ENCODE measurements at places on chromosomes 7 and 10. TPM values are rescaled to one million over a fixed set of nuclear protein-coding genes. Genes with fewer than 3 reads are reported as not detected.
A peak's percentile ranks its signal among the peaks of the same experiment; 100 is the strongest.

- no peaks in the 10 kb centered on the region for H3K4me1 ChIP-seq
- H3K36me3 ChIP-seq = no peaks in the 10 kb centered on the region
- no peak for DNase-seq
- H3K4me3 ChIP-seq = no peak overlapping the region
- H3K27me3 ChIP-seq = no peaks in the 10 kb centered on the region
- no peak overlapping the region for H3K27ac ChIP-seq
Observed at GRCh38 chr7:12314199-12314598, 89.5 kb downstream of the VWDE start.

Gene OR2A12
- not detected for polyA plus RNA-seq

DNA sequence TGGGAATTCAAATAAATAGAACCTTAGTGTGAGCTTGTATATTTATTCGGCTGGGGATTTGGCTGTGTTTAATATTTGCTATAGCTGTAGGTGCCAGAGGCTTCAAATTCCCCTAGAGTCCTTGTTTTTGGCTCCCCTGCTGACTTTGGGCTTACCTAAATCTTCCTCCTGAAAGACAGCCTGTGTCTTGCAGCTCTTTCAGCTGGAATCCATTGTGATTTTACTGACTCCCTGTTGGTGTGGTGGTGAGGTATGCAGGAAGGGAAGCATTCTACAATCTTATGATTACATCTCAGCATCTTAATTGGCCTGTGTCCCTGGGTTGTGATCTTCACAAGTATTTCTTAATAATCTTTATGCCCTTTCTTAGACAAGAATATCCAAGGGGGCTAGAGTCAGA is 25.9 kb downstream of the FOXI2 start:
- H3K4me1 ChIP-seq = no peaks in the 10 kb centered on the region
- H3K4me3 ChIP-seq = no peak overlapping the region
- no peak overlapping the region for H3K27ac ChIP-seq
- DNase-seq = no peak
- no peaks in the 10 kb centered on the region for H3K27me3 ChIP-seq

DNA sequence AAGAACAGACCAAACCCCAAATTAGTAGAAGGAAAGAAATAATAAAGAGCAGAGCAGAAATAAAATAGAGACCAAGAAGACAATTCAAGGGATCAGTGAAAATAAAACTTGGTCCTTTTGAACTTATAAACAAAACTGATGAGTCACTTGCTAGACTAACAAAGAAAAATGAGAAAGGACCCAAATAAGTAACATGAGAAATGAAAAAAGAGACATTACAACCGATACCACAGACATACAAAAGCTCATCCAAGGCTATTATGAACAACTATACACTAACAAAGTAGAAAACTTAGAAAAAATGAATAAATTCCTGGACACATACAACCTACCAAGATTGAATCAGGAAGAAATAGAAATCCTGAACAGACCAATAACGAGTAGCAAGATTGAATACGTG is 414.5 kb downstream of the HTR7 start:
- DNase-seq = no peak
- no peak overlapping the region for H3K27ac ChIP-seq
- no peak overlapping the region for H3K4me3 ChIP-seq
- no peaks in the 10 kb centered on the region for H3K27me3 ChIP-seq
- no peaks in the 10 kb centered on the region for H3K4me1 ChIP-seq
- no peaks in the 10 kb centered on the region for H3K36me3 ChIP-seq

GRCh38 chr10:3533296-3533695 is 251.7 kb downstream of the KLF6 start:
- peaks cover 9% of the 10 kb centered on the region for H3K4me1 ChIP-seq
- no peak for DNase-seq
- no peaks in the 10 kb centered on the region for H3K36me3 ChIP-seq

GRCh38 chr7:47940088-47941013 is 7.9 kb downstream of the PKD1L1 start:
- DNase-seq = peak; percentile 77
- no peak overlapping the region for H3K4me3 ChIP-seq
- no peaks in the 10 kb centered on the region for H3K36me3 ChIP-seq

DNA sequence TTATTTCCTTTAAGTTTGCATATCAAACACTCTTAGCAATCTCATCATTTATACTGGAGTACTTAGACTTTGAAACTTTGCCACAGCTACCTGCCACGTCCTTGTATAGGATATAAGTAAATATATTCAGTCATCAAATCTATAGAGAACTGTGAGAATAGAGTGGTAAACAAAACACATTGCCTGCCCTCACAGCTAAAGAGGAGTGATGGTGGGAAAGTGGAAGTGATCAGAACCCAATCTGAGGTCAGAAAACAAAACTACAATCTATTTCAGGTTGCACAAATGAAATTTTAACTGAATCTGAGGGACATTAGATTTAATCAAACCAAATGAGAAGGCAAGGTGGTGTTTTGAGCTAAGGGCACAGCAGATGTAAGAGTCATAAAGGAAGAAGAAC is 74.8 kb downstream of the ZEB1 start:
- no peak overlapping the region for H3K27ac ChIP-seq
- peaks cover 4% of the 10 kb centered on the region for H3K4me1 ChIP-seq
- no peaks in the 10 kb centered on the region for H3K27me3 ChIP-seq

DNA sequence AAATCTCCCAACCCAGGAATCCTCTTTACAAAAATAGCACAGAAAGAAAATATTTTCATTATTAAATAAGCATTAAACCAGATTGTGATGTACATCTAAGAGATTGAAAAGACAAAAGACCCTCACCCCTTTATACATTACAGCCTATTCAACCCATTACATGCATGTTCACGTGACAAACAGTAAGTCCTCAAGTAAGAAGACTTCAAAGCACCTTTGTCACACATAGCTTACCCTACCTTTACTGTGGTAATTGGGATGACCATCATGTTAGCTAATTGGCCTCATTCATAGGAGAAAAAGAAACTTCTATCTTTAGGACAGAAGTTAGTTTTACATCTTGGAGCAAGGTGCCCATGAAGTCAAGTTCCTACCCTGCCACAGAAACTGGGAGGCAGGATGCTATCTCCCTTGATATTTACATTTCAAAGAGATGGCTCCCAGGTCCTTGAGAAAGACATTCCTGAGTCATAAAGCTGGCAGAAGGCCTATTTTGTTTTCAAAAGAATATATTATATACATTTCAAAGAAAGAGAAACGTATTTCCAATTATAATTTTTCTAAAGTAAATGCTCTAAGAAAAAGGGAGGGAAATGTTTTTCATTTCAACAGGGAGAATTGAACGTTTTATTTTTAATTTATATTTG is 48.1 kb downstream of the GNAI1 start:
- H3K36me3 ChIP-seq = no peaks in the 10 kb centered on the region
- H3K27ac ChIP-seq = no peak overlapping the region
- H3K4me3 ChIP-seq = no peak overlapping the region
- H3K27me3 ChIP-seq = no peaks in the 10 kb centered on the region
- H3K4me1 ChIP-seq = peaks cover 11% of the 10 kb centered on the region
- peak; percentile 68 for DNase-seq

- no peak for DNase-seq
- H3K4me3 ChIP-seq = no peak overlapping the region
- H3K4me1 ChIP-seq = no peaks in the 10 kb centered on the region
- no peaks in the 10 kb centered on the region for H3K27me3 ChIP-seq
Observed at GRCh38 chr10:131068311-131068710, 243.2 kb downstream of the TCERG1L start.

- H3K4me1 ChIP-seq = peaks cover 10% of the 10 kb centered on the region
- no peak overlapping the region for H3K27ac ChIP-seq
- no peaks in the 10 kb centered on the region for H3K27me3 ChIP-seq
- DNase-seq = no peak
Observed at GRCh38 chr10:48529331-48529730, 75.5 kb downstream of the ARHGAP22 start.

DNA sequence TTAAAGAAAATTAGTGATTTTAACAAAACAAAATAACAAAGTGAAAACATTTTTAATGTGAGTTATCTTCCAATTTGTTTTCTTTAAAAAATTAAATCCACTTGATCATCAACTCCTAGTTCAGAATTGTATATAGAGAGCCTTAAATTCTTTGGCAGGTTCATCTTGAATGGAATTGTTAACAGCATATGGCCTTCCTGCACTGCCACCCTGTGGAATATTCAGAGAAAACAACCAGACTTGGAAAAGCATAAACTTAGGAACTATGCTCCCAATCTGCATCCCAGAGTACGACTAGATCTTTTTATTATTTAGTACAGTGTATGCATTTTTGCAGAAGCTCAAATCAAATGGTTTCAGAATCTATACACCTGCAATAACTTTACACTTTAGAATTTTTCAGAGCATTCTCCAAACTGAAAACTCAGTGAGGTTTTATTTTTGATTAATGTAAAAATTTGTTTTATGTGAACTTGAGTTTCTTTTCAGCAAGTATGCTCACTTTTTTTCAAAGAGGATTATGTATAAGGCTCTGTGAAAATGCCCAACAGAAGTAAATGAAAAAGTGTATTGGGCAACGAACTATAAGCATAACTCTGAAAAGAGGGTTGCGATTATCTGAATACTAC is 44.9 kb upstream of the ANK3 start:
- no peak overlapping the region for H3K27ac ChIP-seq
- peaks cover 2% of the 10 kb centered on the region for H3K27me3 ChIP-seq
- H3K36me3 ChIP-seq = no peaks in the 10 kb centered on the region
- no peak overlapping the region for H3K4me3 ChIP-seq

DNA sequence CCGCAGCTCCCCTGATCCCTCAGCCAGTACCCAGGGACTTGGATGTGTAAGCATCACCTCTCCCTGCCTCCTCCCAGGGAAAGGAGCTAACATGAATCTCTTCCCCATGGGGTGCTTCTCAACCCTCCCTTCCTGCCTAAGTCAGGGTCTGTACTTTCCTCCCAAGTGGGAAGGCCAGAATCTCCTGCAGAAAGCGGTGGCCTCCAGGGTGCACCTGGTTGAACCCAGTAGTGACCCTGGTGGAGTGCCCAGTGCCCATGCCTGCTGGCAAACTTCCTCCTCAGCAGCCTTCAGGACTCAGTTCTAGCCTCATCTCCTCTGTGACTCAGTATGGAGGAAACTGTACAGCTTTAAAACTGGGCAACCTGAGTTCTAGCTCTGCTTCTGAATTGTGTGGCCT is 2.8 kb upstream of the LOXL4 start:
- H3K4me3 ChIP-seq = no peak overlapping the region
- H3K4me1 ChIP-seq = peaks cover 22% of the 10 kb centered on the region
- H3K27me3 ChIP-seq = peaks cover 10% of the 10 kb centered on the region
- H3K27ac ChIP-seq = no peak overlapping the region
- H3K36me3 ChIP-seq = no peaks in the 10 kb centered on the region

Gene TBX20
- polyA plus RNA-seq = 0.15 TPM

DNA sequence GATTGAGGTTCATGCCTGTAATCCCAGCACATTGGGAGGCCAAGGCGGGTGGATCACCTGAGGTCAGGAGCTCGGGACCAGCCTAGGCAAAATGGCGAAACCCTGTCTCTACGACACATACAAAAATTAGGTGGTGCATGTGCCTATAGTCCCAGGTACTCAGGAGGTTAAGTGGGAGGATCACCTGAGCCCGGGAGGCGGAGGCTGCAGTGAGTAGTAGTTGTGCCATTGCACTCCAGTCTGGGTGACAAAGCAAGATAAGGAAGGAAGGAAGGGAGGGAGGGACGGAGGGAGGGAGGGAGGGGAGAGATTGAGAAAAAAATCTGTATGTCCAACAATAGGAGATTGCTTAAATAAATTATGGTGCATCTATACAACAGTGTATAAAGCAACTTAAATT is 13.2 kb downstream of the TLL2 start:
- H3K36me3 ChIP-seq = no peaks in the 10 kb centered on the region
- H3K4me1 ChIP-seq = no peaks in the 10 kb centered on the region
- no peak overlapping the region for H3K27ac ChIP-seq
- no peak for DNase-seq

- H3K27ac ChIP-seq = no peak overlapping the region
- H3K4me1 ChIP-seq = peaks cover 4% of the 10 kb centered on the region
- H3K27me3 ChIP-seq = no peaks in the 10 kb centered on the region
- H3K36me3 ChIP-seq = no peaks in the 10 kb centered on the region
- DNase-seq = no peak
Observed at GRCh38 chr7:116219834-116220233, 9.5 kb downstream of the TES start.

Gene LRRC17
- polyA plus RNA-seq = 250 TPM

GRCh38 chr7:1284743-1285458 is 52.2 kb downstream of the UNCX start:
- H3K27me3 ChIP-seq = peaks cover 48% of the 10 kb centered on the region
- DNase-seq = no peak
- no peaks in the 10 kb centered on the region for H3K36me3 ChIP-seq
- H3K27ac ChIP-seq = no peak overlapping the region
- no peaks in the 10 kb centered on the region for H3K4me1 ChIP-seq

- H3K27me3 ChIP-seq = no peaks in the 10 kb centered on the region
- H3K27ac ChIP-seq = no peak overlapping the region
- no peaks in the 10 kb centered on the region for H3K36me3 ChIP-seq
- H3K4me1 ChIP-seq = no peaks in the 10 kb centered on the region
Observed at GRCh38 chr7:81816312-81816711, 46.5 kb upstream of the HGF start.

Gene GATA3
- polyA plus RNA-seq = 0.21 TPM

DNA sequence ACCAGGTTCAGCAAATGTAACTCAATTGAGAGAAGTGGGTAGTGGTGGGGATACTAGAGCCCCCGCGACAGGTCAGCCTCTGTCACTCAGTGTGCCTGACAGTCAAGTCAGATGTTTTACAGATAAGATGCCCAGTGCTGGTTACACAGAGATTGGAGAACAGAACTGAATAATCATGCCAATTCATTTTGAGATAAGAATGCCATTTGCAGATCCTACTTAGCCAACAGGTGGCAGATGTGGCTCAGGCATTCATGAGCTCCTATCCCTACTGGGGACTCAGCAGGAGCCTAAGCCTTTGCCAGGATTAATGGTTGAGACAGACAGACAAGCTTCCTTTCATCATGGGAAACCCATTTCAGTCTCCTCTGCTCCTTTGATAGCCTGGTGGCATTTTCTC is 137.8 kb downstream of the MAPK8 start:
- H3K36me3 ChIP-seq = peaks cover 3% of the 10 kb centered on the region
- H3K4me3 ChIP-seq = no peak overlapping the region
- peaks cover 11% of the 10 kb centered on the region for H3K4me1 ChIP-seq
- DNase-seq = peak; percentile 51
- no peaks in the 10 kb centered on the region for H3K27me3 ChIP-seq
- H3K27ac ChIP-seq = no peak overlapping the region

Gene SPDYE11
- polyA plus RNA-seq = not detected
